ENCODE measurements at places on chromosomes 1 and 21. TPM values are rescaled to one million over a fixed set of nuclear protein-coding genes. Genes with fewer than 3 reads are reported as not detected.

The OMA1 gene
- 10.5 TPM for total RNA-seq

The RPTN gene
- not detected for total RNA-seq

The ADPRS gene
- total RNA-seq = 30.0 TPM

The KLHDC8A gene
- 1.6 TPM for total RNA-seq

The KCNA3 gene
- total RNA-seq = 1.2 TPM

The DMBX1 gene
- 1.7 TPM for total RNA-seq

The SGIP1 gene
- total RNA-seq = 3.2 TPM

The UBXN10 gene
- 0.76 TPM for total RNA-seq

The USH2A gene
- 0.37 TPM for total RNA-seq

The SPATA46 gene
- not detected for total RNA-seq

The S100A8 gene
- 1.4 TPM for total RNA-seq

The BRDT gene
- 0.13 TPM for total RNA-seq

The PTPN7 gene
- total RNA-seq = 0.98 TPM

The INSRR gene
- not detected for total RNA-seq
